GM12891 (cell line): ENCODE measurements at places on chromosomes 6 and 20.

- no peak for DNase-seq
These were observed 144.3 kb upstream of the TENT5A start for GRCh38 chr6:81896525-81897503.

- no peak for DNase-seq
These were observed 3.7 kb upstream of the MYLK4 start for GRCh38 chr6:2754393-2754792.

GRCh38 chr6:105178110-105178509 lies 1.7 kb downstream of the POPDC3 start:
- no peak for DNase-seq

GRCh38 chr6:140857739-140858380 lies 1274.9 kb upstream of the GJE1 start:
- no peak for DNase-seq

GRCh38 chr20:62976886-62977285 lies 24.4 kb downstream of the SLC17A9 start:
- no peak for DNase-seq
